NK-92 treated with Interleukin-12 subunit alpha and Interleukin-12 subunit beta, amount 100 ng/mL, for 24 hours (cell line): ENCODE measurements at places on chromosomes 6 and 20.

DNA sequence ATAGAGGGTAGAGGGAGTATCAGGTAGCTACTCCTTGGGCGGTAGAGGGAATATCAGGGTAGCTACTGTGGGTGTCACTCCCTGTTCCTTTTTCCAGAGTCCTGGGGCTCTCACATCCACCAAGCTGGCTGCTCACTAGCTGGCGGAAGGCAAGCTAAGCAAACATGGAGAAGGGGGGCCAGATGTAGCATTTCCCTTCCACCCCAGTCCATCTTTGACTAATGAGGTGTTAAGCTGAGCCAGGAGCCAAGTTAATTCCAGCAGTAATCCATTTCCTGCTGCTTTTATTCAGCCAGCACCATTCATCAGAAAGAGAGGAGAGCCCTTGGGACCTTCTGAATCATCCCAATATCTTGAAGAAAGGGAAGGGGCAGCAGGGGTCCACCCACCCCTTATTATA lies 330.0 kb downstream of the ZFAND3 start:
- no peak for DNase-seq

DNA sequence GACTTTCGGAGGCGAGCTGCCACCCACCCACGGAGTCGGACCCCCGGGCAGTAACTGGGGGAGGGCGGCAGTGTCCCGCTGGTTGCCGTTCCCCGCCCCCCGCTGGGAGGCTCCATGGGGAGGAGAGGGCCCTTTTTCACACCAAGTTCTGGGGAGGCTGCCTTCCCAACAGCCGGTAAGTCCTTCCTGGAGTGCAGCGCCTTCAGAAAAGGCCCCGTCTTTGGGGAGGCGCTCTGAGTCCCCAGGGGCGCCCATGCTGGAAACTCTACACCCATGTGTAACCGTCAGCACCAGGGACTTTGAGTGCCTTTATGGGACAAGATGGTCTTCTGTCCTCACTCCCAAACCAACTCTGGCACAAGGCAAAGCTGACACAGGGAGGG lies 430 bp upstream of the SOX18 start:
- no peak for DNase-seq

- no peak for DNase-seq
Observed at GRCh38 chr6:7649037-7649810, 59.2 kb downstream of the SNRNP48 start.

DNA sequence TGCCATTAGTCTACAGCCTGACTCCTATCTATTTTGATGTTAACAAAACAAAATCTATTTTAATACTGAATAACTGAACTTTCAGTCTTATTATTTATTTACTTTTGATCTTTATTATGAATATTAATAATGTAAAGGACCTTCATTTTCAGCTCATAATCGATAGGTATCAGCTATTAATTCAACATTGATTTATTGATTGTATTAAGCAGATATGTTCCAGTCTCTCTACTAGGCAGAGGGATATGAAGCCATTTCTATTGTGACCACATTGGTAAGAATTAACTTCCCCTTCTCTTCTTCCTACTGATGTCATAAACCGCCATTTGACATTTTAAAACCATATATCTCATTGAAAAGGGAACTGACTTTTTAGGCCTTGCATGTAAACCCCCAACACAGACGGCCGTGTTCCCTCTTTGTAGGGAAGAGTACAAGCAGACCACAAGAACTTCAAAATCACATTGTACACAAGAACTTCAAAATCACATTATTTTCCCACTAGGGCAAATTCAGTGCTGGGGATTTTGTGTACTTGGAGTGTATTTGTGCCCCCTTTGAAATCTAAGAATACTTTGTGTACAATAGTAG lies 69.5 kb upstream of the FABP7 start:
- no peak for DNase-seq

DNA sequence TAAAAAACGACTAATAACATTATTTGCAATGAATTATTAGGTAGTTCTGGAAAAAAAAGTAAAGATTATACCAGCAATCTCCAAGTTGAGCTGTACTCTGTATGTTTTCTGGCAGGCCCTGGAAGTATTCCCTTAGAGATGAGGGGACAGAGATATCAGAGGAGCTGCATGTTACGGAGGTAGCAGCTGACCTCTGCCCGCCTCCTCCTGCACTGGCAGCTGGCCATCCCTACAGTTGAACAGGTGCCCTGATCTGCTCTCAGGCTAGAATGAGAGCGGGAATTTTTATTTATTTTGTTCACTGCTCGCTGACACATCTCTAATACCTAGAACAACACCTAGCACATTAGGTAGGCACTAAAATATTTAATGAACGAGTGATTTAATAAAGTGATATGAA lies 23.1 kb downstream of the FBXL4 start:
- DNase-seq: no peak

- DNase-seq: no peak
Observed at GRCh38 chr20:25571240-25571639, 14.1 kb downstream of the NINL start.

- no peak for DNase-seq
Observed at GRCh38 chr20:53866794-53867740, 203.3 kb downstream of the BCAS1 start.

GRCh38 chr6:125727216-125727615 lies 22.2 kb upstream of the HEY2 start:
- DNase-seq: no peak

DNA sequence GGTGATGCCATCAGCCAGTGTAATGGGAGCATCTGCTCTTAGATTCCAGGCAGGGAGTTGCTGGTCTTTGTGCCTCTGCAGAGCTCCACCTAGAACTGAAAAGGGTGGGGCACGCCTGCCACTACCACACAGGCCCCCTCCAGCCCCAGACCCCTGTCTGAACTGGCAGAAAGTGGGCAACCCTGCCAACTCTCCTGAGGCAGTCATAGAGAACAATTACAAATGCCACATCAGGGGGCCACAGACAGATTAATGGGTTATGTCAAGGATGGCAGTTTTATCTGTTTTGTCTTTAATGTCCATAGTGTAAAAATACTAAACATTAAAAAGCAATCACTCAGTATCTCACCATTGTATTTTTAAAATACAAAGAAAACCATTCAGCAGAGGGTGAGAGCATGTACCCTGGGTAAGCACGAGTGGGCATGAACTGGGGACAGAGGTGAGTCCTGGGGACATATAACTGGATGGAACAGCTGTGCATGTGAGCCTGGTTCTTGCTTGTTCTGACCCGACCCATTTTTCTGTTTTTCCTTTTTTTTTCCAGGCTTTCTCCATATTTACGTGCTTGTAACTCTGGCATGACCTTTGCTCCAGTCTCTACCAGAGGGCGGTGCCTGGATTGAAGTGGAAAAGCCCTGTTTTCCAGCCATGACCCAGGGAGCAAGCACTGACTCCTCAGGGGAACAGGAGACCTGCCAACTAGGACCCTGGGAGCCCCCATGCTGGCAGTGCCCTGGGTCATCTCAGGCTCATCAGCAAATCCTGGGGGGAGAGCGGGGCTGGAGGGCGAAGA lies 8.2 kb downstream of the TRAF3IP2 start:
- no peak for DNase-seq

GRCh38 chr6:84733889-84734288 lies 30.5 kb downstream of the TBX18 start:
- DNase-seq: no peak

DNA sequence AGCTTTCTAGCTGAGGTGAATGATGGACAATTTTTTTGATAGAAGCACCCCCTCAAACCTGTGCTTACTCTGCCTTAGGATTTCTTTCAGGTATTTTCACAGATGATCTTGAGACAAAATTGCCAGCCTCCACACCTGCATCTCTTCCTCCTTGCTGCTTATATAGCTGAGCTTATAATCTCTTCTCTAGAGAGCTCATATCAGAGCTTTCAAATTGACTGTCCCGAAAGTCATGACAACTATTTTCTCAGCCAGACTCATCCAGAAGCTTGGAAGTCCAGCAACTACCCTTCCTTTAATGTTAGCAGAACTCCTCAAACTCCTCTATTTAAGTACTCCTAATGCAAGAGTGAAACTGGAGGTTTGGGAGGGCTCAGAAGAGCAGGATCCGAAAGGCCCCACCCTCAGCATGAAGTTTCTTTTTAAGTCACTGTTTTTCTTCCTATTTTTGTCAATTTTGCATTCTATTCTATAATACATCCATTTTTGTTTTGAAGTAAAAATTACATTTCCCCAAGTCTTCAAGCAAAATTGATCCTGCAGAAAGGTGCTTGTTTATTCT lies 12.7 kb downstream of the CGA start:
- DNase-seq: no peak

GRCh38 chr6:35170891-35171290 lies 29.8 kb upstream of the TCP11 start:
- DNase-seq: no peak

DNA sequence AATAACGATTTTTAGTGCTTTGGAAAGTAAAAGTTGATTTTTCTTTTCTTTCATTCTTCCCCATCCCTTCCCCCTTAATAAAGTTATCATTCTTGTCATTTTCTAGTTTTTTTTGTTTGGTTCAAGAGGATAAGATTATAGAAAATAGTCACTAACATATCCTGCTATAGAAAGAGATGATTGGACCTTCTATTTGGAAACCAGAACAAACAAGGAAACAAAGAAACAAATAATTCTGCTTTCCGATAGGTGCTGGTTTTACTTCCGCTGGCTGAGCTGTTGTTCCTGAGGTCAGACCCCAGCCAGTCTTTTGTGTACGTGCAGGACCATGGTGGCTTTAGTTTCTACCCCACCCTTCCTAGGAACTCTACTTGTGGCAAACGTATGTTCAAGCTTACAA lies at the start of gene CDH26:
Gene CDH26, plus strand, starts transcription at position 301 of the 400 bp plus-strand sequence. CDS start 304 bp downstream, outside the sequence.
- no peak for DNase-seq

GRCh38 chr6:132764370-132764769 lies 6.7 kb upstream of the VNN2 start:
- no peak for DNase-seq

DNA sequence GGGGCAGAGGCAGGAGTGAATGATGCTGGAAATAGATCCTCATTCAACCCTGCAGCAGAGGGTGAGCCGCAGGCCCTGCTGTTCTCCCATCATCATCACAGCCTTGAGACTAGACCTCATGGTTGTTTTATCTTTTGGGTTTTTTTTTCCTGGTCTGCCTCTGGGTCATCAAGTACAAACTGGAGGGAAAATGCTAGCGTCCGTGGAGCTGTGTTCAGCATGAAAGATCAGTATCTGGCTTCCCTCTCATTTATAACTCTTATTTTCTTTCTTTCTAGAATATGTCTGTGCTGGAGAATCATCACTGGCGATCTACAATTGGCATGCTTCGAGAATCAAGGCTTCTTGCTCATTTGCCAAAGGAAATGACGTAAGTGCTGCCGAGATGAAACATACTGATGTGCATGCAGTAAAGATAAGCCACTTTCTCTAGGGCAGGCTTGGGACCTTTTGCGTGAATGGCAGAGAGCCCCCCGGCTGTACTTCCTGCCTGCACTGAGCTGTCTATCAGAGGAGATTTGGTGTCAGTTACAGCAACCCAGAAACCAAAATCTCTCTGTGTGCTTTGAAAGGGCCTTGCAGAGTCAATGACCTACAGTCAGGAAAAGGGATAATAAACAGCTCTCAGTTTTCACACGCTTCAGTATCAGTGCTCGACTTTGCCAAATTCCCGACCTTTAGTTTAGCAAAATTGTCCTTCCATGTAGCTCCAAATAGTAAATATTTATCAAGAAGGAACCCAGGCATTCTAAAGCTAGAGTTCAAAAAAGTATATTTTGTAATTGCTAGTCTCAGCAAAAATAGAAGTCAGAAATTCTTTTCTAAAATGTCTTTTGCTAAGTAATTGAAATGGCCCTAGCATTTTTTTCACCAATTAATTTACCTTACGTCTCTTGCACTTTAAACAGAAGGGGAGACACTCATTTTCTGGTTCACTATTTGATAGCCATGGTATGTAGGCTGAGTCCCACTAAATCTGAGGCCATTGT lies 76.3 kb downstream of the MTFR2 start:
- no peak for DNase-seq

GRCh38 chr20:35571555-35571954 lies 29.7 kb downstream of the ERGIC3 start:
- no peak for DNase-seq

GRCh38 chr6:16227048-16227562 lies 11.3 kb upstream of the GMPR start:
- no peak for DNase-seq

DNA sequence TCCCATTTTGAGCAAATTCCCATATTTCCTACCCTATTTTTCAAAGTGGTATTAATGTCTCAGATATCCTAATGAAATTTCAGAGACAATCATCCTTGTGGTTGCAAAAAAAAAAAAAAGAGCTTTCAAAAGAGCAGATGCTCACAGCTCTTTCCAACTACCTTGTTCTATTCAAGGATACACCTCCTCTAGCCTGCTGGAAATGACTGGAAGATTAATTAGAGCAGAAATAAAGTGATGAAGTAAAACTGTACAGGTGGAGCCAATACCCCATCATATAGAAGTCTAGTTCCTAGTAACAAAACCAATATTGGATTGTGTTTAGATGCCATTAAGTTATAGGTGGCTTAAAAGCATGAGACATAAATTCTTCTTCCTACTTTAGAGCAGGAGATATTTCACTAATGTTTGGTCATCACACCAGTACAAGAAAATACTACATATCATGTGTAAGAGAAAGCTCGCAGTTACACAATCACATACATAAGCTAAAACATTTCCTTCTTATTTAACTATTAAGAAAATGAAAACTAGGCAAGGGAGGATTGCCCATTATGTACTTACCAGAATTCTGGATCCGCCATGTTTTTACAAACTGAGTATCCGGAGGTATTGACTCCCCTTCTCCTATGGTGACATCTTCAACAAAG lies 42.4 kb downstream of the ILRUN start:
- no peak for DNase-seq

DNA sequence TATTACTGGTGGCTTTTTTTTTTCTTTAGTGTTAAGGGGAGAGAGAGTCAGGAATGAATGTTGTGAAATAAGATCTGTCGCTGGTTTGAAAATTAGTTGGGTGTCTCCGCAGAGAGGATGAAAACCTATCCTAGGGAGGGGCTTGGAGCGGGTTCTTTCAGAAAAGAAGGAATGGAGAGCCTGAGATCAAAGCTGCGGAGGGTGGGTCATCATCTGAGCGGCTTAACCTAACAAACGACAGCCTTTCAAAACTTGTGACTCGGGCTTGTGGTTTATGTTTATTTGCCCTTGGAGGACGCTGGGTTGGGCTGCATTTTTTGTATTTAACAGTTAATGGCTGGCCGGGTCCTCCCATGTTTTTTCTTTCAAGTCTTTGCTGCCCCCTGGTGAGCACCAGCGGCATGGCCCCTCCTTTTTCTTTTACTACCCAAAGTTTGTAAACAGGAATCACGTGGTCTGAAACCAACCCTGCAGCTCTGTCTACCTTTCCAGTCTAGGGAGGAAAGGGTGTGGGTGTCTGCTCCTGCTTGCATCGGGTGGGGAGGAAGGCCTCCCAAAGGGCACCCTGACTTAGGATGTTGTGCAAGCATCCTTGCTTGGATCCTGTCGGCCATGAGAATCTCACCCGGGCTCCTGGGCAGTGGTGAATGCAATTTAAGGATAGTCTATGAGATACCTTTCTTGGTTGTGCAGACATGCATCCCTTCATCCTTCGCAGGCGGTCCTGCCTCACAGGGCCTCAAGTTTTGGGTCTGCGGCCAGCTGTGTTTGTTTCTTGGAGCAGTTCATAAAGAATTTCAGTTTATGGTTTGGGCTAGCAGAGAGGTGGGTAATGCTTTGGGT lies 2.2 kb downstream of the PIM1 start:
- DNase-seq: peak; percentile 85
